Stimulated activated CD8-positive, alpha-beta memory T cell treated with anti-CD3 and anti-CD28 coated beads, Interleukin-15, amount 100 ng/mL, for 4 hours (primary cell): ENCODE measurements at places on chromosomes 2 and 18.

DNA sequence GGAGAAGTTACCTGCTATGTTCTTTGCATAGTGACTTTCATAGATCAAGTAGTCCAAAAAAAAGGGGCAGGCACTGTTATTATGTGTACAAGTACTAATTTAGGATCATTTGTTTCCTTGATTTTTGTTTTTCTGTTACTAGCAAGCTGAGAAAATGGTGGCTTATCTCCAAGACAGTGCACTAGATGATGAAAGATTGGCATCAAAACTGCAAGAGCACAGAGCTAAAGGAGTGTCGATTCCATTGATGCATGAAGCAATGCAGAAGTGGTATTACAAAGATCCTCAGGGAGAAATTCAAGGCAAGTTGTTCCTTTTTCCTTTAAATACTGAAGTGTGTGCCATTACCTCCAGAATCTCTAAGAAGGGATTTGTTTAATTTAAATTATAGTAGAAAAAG lies 19.6 kb upstream of the KCNJ13 start:
- DNase-seq = no peak

- no peak for DNase-seq
These were observed 3.4 kb downstream of the MBD1 start for GRCh38 chr18:50277942-50278341.

- no peak for DNase-seq
These were observed 535.2 kb downstream of the GALR1 start for GRCh38 chr18:77784759-77785379.

- no peak for DNase-seq
These were observed 352.5 kb upstream of the GULP1 start for GRCh38 chr2:187939180-187939579.

DNA sequence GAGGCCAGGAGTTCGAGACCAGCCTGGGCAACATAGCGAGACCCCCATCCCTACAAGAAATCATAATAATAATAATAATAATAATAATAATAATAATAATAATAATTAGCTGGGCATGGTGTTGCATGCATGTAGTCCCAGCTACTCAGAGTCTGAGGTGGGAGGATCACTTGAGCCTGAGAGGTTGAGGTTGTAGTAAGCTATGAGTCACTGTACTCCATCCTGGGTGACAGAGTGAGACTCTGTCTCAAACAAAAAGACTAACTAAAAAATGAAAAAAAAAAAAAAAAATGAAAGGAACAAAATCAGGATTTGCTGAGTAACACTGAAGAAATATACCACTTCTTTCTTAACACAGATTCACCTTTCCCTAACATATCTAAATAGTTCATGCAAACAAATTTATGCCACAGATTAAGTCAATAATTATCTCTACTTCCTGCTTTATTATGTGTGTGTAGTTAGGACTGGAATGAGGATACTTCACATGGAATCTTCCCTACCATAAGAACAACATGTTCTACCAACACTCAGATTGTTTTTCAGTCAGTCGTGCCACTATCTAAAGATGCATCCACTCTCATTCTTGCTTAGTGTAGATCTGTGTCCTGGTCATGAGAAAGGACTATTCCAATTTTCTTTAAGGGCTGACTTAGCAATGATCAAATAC lies 928.7 kb downstream of the SLC4A3 start:
- no peak for DNase-seq

GRCh38 chr2:231640241-231640640 lies 47.6 kb downstream of the TEX44 start:
- no peak for DNase-seq

DNA sequence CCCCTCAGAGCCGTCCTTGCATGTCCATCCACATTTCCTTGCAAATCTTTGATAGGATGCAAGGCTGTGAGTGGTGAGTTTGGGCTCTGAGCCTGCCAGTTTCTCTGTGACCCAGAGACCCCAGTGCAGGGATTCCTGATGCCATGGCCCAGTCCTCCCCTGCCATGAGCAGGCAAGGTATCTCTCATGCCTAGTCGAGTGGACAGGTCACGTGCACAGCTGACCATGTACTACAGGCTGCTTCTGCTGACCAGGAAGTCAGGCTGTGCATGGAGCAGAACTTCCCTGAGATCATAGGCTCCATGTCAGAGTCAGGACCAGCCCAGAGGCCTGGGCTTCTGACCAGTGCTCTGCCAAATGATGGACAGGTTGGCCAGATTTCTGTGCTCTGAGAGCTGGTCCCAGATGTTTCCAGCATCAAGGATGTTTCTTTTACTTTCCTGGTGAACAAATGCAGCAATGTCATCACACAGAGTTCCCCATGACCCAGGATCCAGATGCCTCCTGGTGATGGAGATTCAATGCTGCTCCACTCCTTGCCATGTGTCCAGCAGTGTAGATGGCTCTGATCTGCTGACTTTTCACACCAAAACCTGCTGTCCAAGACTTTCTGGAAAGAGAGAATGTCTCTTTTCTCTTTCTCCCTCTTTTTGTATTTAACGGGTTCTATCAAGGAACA lies 321.6 kb upstream of the HS6ST1 start:
- DNase-seq = no peak

GRCh38 chr2:236823041-236823629 lies 253.5 kb downstream of the ACKR3 start:
- no peak for DNase-seq

DNA sequence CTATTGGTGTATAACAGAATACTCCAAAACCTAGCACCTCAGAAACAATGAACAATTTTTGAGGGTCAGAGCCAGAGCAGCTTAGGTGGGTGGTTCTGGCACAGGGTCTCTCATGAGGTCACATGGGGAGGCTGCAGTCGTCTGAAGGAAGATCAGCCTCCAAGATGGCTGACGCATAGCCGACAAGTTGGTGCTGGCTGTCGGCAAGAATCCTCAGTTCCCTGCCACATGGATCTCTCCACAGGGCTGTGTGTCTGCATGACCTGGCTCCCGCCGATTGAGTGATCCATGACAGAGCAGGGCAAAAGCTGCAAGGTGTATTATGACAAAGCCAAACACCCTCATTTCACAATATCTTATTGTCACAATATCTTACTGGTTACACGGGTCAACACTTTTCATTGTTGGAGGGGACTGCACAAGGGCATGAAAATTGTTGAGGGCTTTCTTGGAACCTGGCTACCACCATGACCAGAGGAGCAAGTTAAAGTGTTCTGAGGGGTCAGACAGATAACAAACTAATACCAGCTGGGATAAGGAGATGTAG lies 4.2 kb downstream of the MYL12B start:
- DNase-seq = no peak

GRCh38 chr2:181334158-181334826 lies 122.9 kb upstream of the ITGA4 start:
- no peak for DNase-seq

DNA sequence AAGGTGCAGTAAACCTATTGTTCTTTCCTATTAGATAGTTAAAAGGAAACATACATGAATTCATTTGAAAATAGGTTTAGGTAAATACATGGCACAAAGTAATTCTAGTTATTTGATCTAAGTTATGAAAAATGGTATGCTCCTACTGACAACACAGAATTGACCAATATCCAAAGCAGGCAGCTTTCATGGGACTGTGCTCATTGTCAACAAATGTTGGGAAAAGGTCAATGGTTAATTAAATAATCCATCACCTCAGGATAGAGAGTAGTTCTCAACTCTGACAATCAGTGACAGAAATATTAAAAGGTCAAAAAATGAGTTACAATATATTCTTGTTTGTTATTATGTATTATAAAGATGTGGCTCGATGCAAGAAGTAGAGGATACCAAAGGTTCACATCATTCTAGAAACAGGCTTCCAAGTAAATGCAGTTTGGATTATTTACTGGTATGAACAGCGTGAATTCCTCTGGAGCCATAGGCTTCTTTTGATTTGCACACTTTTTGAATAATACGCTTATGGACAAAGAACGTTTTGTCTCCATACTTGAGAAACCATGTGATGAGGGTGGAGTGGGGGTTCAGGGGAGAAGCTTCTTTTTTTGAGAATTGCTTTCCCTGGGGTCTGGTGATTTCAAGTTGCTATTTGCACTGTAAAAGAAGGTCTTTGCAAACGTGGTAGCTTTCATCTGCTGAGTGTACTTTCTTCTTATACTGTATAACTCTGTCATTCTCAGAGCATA lies 422.0 kb upstream of the ZEB2 start:
- DNase-seq = no peak

GRCh38 chr18:926946-927345 lies 22.3 kb downstream of the ADCYAP1 start:
- DNase-seq = no peak

GRCh38 chr2:114068438-114068837 lies 178.5 kb downstream of the ACTR3 start:
- no peak for DNase-seq

GRCh38 chr2:22628221-22628620 lies 756.8 kb upstream of the KLHL29 start:
- no peak for DNase-seq

DNA sequence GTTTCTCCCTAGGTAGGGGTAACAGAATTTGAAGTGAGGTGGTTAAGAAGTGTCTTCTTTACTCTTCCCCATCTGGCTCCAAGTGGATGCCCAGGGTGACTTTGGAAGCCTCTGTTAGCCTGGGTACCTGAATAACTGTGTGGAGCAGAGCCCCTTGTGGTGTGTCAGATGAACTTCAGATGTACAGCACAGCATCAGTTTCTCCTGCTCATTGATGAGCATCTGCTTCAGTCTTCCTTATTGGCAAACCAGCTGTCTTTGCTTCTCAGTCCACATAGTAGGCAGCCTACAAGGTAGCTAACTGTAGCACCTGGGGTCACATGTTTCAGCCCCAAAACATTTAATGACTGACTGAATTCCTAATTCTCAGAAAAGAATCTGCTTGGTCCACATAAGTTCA lies 56.2 kb upstream of the ATP8B1 start:
- no peak for DNase-seq
